ENCODE measurements at places on chromosomes 11 and 22.

- no peak for DNase-seq
These were observed 24.8 kb downstream of the GAB2 start for GRCh38 chr11:78392854-78393253.

DNA sequence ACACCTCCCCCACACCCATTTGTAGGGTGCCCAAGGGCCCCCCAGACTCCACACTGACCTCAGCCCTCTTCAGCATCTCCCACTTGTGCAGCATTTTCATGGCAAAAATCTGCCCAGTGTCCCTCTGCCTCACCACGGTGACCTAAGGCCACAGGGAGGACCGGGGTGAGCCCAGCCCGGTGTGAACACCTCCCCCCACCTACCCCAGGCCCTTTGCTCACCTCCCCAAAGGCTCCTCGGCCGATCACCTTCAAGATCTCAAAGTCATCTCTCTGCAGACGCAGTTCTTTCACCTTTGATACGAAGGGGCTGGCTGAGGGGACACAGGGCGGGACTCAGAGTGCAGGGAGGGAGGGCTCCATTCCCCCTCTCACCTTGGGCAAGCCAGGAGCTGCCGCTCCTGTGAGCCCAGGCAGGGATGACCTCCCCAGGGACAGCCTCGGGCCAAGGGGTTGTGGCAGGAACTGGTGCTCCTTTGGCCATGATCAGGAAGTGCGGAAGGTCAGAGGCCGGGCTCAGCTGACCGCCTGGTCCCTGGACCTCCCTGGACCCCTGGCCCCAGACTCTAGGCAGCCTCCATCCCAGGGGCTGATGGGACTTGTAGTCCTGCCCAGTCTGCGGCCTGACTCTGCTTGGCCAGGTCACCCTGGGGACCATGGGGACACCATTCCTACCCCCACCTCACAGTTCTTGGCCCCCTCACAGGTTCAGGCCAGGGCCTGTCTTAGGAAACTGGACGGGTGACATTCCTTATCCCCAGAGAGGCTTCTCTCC lies 2.7 kb downstream of the CDC42BPG start:
- DNase-seq: no peak

DNA sequence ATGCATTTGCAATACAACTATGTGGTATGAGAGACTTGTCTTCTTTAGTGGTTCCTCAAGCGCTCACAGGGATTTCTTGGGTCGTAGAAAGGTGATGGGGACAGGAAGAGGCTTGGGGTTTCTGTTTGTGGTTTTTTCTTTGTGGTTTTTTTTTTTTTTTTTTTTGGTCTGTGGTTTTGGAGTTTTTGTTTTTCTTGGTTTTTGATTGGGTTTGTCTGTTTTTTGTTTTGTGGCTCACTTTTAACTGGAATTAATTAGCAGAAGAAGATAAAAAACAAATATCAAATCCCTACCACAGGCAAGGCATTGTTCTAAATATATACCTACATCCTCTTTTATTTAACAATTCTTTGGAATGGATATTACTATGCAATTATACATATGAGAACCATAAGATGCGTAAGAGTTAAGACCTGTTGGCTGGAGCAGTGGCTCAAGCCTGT lies 5.5 kb downstream of the TTC28 start:
- peak; percentile 20 for DNase-seq

DNA sequence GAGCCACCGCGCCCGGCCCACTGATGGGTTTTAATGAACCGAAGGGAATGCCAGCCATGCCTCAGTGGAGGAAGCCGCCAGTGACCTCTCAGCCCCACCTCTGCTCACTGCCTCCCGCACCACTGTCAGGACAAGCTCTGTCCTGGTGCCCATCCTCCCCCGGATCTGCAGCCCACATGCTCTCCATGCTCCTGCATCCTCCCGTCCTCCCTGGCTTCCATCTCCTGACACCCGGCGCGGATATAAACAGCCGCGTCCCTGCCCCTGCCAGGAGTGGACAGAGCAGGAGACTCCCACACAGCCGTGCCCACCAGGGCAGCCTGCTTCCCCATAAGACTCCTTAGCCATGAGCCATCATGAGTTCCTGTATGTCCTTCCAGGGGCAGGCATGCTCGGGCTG lies 26.9 kb downstream of the MACROD1 start:
- no peak for DNase-seq

DNA sequence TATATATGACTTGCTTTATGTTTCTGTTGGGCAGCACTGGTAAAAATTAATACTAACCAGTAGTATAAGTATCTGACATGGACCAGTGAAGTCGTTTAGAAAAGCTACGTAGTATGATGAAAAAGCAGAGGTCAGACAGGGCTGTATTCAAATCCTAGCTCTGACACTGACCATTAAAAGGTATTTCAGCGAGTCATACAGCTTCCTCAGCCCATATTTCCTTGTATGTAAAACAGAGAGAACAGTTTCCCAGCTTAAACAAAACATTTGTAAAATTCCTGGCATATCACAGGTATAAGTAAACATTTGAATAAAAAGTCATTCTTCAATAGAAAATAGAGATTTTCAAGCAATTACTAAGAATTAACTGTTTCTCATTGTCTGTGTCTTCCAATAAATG lies 4.2 kb downstream of the NOX4 start:
- DNase-seq: no peak

GRCh38 chr11:2460540-2461252 lies 15.9 kb downstream of the KCNQ1 start:
- DNase-seq: no peak

DNA sequence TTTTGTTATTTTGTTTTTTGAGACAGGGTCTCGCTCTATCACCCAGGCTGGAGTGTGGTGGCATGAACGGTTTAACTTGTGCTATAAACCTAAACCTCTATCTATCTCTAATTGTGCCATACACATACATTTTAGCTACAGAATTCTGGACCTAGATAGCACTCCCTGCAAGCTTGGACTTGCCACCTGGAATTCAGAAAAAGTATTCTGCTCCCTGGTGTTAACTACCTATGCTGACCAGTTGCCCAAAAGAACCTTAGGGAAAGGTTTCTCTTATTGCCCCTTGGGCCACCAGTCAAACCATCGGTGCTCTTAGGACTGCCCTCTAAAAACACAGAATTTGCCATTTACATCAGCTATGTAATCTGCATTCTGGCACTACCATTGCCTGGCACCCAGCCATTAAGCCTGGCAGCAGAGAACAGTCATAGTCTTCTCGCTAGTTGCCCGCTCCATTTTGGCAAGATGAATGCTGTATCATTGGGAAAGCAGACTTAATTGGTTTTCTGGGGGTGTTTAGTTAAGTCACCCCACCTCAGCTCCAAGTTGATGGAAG lies 55.3 kb downstream of the ETS1 start:
- no peak for DNase-seq

- DNase-seq: no peak
These were observed 90.4 kb downstream of the ARHGAP20 start for GRCh38 chr11:110621826-110622225.

- DNase-seq: no peak
These were observed 127.6 kb downstream of the DBX1 start for GRCh38 chr11:20032577-20033260.

DNA sequence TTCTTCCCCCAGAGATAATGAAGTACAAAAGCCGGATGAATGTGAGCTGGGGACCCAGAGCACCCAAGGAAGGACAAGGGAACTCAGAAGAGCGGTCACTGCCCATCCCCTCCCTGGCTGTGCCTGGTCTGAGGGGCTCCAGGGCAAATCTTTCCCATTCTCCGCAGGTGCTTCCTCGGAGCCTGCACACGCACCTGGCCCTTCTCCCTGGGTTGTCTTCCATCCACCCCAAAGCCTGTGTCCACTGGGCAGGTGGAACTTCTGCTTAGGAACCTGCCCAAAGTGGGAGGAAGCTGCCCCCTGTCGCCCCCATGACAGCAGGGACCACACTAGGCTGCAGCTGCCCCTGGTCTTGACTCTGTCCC lies 121.0 kb upstream of the FGF3 start:
- DNase-seq: no peak

GRCh38 chr11:19519912-19520641 lies 192.6 kb upstream of the NAV2 start:
- DNase-seq: no peak

- no peak for DNase-seq
These were observed 5.3 kb downstream of the SLC7A4 start for GRCh38 chr22:21026783-21027692.

- peak; percentile 40 for DNase-seq
These were observed 955.6 kb downstream of the OPCML start for GRCh38 chr11:132576706-132577105.

GRCh38 chr11:8035200-8035855 lies 45.7 kb upstream of the TUB start:
- no peak for DNase-seq

DNA sequence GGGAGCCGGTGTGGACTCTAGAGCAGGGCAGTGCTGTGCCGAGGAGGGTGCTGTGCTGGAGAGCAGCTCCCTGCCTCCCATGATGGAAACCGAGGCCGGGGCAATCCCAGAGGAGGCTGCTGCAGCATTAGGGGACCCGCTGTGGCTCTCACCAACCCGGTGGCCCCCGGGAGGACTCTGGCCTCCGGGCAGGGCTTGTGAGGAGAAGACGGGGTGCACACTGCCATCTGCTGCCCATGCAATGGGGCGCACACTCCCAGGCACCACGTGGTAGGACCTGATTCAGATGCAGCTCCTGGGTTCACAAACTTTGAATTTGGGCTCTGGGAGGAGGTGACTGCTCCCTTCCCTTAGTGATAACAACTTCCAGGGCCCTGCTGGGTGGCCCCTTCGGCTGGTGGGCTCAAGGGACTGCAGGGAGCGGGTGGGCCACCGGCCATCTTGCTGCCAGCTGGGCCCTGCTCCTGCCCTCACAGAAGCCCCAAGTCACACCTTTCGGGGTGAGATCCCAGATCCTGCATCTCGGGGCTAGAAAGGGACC lies 93.8 kb upstream of the FGF3 start:
- DNase-seq: no peak

DNA sequence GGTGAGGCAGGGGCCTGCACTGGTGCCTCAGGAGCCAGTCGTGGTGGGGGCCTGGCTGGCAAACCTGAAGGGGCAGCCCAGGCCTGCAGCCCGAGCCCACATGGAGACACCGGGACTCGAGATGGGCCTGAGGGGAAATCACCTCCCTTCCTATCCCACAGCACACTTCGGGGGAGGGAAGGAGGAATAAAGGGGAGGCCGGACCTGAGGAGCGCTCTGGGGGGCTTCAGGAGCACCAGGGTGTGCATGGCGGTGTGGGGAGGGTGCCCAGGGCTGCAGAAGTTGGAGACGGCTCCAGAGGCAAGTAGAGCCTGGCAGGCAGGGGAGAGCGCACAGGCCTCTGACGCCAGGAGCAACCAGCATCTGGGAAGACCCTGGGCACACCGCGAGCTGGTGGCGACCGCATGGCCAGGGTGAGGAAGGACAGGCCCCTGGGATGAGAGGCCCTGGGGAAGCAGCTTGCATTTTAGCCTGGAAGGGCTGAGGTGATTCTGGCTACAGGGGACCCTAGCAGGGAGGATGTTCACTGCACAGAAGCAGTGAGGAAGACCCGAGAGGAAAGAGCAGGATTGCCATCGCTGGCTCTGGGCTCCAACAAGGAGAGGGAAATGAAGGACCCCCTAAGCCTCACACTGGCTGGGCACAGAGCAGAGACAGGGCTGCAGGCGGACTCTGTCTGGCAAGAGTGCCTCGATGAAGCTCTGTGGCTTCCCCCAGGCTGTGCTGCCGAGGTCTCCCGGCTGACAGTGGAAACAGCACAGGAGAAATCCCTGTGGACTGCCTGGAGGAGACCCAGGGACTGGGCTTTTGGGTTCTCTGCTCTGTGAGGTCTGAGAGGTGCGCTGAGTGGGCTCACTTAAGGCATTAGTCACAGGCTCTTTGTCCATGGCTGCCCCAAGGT lies 457.7 kb downstream of the BRD1 start:
- DNase-seq: no peak

DNA sequence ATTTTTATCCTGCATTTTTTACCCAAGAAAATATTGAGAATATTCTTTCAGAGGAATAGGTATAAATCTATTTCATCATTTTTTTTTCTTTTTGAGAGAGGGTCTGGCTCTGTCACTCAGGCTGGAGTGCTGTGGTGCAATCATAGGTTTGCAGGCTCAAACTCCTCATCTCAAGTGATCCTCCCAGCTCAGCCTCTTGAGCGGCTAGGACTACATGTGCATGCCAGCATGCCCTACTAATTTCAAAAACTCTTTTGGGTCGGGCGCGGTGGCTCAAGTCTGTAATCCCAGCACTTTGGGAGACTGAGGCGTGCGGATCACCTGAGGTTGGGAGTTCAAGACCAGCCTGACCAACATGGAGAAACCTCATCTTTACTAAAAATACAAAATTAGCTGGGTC lies 20.3 kb upstream of the PTPRJ start:
- DNase-seq: no peak

DNA sequence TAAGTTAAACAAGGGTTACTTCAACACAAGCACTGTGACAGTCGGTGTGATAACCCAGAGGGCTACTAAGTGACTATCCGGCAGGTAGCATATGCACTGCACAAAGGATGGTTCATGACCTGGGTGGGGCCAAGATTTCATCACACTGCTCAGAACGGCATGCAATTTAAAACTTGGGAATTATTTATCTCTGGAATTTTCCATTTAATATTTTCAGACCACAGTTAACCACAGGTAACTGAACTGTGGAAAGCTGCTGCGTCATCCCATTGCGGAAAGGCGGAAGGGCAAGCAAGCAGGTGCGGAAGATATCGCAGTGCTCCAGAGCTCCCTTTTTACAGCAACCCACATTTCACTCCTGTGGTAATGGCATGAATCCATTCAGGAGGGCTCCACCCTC lies 540.8 kb downstream of the INSC start:
- no peak for DNase-seq
